Left renal cortex interstitium (tissue), 4 donors: ENCODE measurements at places on chromosomes 6 and 20. TPM values are rescaled to one million over a fixed set of nuclear protein-coding genes. Genes with fewer than 3 reads are reported as not detected.

- DNase-seq: no peak
These were observed 6.9 kb downstream of the GLYATL3 start for GRCh38 chr6:49506569-49507111.

GRCh38 chr6:36204068-36204753 lies 7.7 kb downstream of the BRPF3 start:
- no peak for DNase-seq

DNA sequence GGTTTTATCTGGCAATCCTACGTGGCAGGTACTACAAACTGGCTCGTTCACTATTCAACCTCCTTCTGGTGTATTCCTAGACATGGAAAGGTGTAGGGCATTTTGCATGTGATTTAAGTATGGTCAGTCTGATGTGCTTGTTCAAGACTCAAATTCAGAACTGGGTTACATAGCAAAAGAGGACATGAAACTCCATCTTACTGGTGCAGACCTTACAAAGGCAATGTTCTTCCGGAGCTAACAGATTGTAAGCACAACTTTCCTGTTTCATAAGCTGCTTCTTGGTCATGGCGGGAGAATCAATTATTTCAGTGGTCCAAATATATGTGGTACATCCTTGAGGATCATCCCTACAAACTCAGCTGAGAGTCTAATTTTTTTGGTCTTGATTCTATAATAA lies 703.4 kb downstream of the EPM2A start:
- DNase-seq: no peak

DNA sequence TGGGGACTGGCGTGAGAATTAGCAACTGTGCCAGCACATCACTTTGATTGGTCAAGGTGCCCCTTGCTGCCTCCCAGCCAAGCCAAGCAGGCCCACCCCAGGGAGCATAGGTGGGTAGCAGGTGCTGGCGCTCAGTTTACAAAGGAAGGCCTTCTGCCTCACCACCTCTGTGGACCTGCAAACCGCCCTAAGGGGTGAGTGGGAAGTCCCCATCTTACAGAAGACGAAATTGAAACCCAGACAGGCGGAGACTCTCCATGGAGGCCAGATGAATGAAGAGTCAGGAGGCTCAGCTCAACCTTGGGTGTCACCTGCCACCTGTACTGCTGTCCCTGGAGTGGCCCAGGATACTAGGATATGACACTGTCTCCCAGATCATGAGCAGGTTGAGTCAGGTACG lies 21.5 kb upstream of the MAS1L start:
- no peak for DNase-seq

- no peak for DNase-seq
These were observed 10.2 kb downstream of the ADNP start for GRCh38 chr20:50920997-50921396.

GRCh38 chr20:62644802-62645496 lies 2.6 kb downstream of the SLCO4A1 start:
- DNase-seq: no peak

DNA sequence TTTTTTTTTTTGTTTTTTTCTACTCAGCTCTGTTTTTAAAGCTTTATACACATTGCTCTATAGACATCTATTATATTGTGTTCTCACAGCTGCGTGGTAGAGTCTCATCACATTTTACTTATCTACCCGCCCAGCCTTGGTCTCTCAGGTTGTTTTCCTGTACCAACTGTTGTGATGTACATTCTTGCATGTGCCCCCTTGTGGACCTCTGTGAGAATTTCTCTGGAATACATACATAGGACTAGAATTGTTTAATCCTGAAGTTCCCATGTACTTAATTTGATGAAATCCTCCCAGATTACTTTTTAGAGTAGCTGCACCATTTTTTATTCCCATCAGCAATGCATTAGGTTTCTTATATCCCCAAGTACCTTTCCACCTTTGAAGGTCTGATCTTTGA lies 40.4 kb upstream of the TINAG start:
- no peak for DNase-seq

GRCh38 chr6:104459543-104459942 lies 400.2 kb downstream of the HACE1 start:
- no peak for DNase-seq

DNA sequence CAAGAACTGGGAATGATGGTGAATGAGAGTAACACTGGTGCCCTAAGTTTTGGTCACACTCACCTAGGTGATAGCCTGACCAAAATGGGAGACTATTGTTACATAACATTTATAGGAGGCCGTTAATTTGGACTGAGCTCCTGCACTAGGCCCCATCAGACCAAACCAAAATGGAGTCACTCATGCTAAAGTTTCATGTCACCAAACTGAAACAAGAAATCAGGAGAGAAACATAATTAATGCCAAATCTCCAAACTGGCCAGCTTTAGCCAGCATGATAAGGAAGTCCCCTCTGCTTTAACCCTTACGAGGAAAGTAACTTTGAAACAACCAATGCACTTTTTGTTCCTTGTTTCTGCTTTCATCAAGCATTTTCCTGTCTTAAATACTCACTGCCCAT lies 110.9 kb upstream of the SLC22A16 start:
- no peak for DNase-seq

DNA sequence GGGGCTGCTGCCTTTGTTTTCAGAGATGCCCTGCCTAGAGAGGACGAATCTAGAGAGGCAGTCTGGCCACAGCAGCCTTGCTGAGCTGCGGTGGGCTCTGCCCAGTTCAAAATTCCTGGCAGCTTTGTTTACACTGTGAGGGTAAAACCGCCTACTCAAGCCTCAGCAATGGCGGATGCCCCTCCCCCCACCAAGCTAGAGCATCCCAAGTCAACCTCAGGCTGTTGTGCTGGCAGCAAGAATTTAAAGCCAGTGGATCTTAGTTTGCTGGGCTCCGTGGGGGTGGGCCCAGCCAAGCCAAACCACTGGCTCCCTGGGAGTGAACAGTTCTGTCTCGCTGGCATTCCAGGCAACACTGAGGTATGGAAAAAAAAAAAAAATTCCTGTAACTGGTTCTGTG lies 970.9 kb downstream of the TBC1D32 start:
- DNase-seq: no peak

- no peak for DNase-seq
These were observed 206.0 kb downstream of the CDC5L start for GRCh38 chr6:44593539-44593944.

DNA sequence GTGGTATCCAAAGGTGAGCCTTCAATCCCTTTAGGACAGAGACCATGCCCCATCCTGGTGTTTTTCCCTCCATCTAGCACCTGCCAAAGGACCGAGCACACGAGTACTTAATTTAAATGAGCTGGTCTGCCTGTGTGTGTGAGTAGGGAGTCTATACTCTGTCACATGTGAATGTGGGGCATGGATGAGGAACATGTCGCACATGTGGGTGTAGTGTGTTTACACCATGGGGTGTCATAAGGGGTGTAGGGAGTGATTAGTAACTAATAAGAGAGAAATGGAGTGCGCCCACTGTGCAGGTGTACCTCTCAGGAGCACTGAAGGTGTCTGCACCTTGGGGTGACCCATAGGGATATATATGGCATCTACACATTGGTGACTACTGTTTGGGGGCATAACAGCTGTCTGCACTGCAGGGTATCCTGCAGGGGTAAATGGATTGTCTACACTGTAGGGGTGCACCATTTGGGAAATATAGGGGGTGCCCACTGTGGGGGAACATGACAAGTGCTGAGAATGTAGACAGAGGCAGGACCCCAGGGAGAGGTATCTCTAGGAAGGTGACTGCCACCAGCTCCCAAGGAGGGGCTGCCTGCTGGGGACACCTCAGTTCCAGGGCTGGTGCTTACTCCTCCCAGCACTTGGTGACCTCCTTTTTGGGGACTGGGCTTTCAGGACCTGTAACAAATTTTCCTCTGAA lies 53.5 kb downstream of the EBF4 start:
- no peak for DNase-seq

GRCh38 chr6:152698692-152699091 lies 995 bp downstream of the MYCT1 start:
- DNase-seq: no peak

DNA sequence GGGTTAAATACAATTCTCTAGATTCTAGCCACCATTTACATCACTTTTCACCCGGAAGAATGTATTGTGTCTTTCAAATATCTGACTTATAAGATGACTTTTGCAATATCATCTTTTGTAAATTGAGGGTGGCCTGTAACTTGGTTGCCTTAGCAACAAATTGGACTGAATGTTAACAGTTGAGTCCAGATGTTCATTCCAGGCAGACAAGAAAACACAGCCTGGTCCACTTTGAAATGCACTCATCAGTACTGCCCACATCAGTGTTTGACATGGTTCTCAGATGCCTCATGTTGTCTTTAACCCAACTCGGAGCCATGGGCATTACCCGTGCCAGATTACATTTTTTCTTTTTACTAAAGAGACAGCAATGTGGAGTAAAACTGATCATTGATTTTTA lies 781.6 kb upstream of the CHD6 start:
- no peak for DNase-seq

DNA sequence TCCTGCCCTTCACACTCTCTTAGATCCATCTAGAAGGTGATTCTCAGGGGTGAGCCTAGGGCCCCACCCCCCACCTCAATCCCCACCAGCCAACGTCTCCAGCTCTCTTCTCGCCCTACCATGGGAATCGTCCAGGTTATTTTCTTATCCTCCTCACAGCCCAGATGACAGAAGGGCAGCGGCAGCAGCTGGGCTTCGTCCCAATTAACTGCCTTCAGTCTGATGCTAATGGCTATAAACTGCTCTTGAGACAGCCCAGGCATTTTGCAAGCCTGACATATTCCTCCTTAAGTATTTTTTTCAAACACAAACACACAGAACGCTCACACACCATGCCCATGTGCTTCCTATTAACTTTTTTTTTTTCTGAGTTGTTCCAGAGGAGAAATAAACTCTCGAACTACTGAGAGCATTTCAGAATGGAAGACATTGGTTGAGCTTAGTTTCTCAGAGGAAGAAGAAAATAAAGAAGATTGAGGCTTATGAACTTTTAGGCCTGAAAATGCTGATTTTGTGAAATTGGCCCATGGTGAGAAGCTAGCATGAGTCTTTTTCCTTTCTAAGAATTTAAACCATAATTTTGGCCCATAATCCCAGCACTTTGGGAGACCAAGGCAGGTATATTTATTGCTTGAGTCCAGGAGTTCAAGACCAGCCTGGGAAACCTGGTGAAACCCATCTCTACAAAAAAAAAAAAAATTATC lies 124.6 kb downstream of the EYA2 start:
- peak; percentile 52 for DNase-seq

GRCh38 chr6:5403609-5404008 lies 142.3 kb downstream of the FARS2 start:
- DNase-seq: no peak

DNA sequence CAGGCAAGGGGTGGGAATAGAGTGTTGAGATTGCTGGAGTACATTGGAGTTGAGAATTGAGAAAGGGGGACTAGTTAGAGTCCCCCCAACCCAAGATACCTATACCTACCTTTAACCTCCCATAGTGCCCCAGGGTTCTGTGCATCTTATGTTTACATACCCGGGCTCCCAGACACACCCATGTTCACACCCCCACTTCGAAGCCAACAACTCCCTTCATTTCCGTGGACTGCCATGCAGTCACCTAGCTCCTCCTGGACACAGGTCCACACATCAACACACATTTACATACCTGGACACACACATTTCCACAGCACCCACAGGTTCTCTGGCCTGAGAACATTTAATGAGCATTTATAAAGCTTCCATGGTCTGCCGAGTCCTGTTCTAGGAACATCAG lies 5.1 kb downstream of the TMEM63B start:
- no peak for DNase-seq

DNA sequence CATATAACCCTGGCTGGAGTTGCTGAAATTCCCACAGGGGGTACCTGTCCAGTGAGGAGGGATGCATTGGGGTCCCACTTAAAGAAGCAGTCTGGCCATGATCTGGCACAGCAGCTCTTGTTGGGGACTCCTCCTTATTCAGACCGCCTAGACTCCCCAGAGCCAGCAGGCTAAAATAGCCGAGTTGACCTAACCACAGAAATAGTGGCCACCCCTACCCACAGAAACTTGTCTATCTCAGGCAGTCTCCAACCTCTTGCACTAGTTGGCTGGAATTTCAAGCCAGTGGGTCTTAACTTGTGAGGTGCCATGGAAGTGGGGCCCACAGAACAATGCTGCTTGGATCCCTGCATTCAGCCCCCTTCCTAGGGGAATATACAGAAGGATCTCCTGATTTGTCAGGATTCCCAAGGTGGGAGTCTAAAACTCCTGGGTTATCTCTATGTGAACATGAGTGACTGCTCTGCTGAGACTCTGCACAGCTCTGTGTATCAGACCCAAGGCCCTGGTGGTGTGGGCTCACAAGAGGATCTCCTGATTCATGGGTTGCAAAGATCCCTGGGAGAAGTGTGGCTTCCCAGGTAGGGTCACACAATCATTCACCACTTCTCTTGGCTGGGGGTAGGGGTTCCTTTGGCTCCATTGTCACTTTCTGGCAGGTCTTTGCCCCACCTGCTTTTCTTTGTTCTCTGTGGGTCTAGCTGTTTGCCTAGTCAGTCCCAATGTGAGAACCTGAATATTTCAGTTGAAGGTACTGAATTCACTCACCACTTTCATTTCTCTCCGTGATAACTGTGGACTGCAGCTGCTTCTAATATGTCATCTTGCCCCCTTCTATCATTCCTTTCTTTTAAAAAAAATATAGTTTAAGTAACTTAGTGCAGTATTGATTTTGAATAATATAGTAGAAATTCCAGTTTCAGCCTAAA lies 65.5 kb upstream of the CLVS2 start:
- no peak for DNase-seq

- peak; percentile 75 for DNase-seq
These were observed 80.4 kb upstream of the BTN3A2 start for GRCh38 chr6:26284537-26285142.

GRCh38 chr6:162887981-162888689 lies 160.4 kb downstream of the PACRG start:
- no peak for DNase-seq

GRCh38 chr6:26043384-26044139 lies 43.7 kb upstream of the HFE start:
- DNase-seq: no peak

DNA sequence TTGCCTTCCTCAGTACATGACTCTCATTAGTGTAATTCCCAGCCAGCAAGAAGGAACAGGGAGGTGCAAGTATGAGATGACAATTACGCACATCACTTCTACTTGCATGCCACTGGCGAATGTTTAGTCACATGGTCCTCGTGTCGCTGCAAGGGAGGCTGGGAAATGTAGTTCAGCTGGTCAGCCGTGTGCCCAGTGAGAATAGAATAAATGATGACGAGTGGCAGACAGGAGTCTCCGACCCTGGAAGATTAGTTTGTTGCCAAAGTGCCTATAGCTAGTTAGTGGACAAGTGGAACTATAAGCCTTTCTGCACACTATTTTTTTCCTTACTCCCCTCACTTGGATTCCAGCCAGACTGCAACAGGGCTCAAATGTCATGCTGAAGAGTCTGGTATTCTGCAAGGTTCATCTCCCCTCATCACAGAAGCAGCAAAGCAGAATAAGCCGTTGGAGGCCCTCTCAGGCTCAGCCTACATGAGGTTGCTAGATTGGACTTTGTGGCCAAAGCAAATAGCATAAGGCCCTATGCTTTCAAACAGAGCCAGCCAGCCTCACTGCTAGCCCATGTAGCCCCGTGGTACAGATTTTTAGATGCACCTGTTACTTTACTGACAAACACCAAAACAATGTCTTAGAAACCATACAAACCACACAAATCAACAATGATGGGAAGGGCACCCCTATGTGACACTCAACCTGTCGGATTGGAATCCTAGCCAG lies 9.7 kb downstream of the LINC00237 start:
- DNase-seq: no peak

The GSTA3 gene
- 0.43 TPM for polyA plus RNA-seq

The SRSF12 gene
- polyA plus RNA-seq: 11.8 TPM

The C6orf132 gene
- 5.0 TPM for polyA plus RNA-seq

The MUC21 gene
- not detected for polyA plus RNA-seq

The CGA gene
- 0.35 TPM for polyA plus RNA-seq

The FAM162B gene
- 8.0 TPM for polyA plus RNA-seq

The PSORS1C1 gene
- 0.05 TPM for polyA plus RNA-seq

The PAX1 gene
- polyA plus RNA-seq: 0.11 TPM
